ENCODE measurements at places on chromosomes 12 and 14.

DNA sequence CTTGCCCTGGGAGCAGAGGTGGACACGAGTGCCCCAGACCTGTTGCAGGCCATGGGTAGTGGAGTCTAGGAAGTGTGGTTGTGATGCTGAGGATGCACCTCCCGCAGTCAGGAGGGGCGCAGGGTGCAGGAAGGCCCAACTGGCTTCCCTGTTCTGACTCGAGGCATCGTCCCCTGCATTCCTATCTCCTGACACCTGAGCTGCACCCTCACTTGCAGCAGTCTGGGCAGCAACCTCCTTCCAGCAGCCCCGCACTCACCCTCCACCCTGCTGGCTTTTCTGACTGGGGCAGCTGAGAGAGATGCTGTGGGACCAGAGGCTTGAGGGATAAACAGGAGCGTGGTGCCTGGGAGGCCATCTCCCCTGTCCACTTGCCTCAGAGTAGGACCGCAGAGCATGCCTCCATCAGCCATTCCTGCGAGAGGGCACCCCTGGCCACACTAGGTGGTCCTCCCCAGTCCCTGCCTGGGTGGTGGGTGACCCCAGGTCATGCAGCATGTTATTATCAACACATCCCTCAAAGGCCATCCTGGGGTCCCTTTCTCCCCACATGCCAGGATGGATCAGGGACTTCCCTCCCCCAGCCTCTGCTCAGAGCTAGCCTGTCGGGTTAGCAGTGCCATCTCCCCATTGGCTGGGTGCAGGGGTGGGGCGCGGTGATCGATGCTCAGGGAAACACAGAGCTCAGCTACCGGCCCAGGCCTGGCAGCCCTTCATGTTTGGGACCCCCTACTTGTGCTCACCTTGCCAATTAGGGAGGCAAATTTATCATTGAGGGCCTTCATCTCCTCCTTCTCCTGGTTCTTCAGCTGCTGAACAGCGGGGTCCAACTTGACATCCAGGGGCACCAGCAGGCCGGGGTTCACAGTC is 719 bp downstream of the KRT80 start:
- no peak for DNase-seq

DNA sequence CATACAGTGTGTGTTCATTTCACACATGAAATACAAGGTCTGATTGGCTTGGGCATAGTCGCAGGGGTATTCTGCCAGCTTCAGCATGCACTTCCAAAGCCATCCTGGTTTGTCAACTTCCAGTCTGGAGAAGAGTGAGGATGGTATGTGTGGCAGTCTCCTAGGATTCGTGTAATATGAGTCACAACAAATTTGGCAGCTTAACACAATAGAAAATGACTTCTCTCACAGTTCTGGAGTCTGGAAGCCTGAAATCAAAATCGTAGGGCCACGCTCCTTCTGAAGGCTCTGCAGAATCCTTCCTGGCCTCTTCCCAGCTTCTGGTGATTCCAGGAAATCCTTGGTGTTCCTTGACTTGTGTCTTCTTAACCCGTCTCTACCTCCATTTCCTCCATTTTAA is 167.5 kb downstream of the PPM1H start:
- peak; percentile 87 for DNase-seq

DNA sequence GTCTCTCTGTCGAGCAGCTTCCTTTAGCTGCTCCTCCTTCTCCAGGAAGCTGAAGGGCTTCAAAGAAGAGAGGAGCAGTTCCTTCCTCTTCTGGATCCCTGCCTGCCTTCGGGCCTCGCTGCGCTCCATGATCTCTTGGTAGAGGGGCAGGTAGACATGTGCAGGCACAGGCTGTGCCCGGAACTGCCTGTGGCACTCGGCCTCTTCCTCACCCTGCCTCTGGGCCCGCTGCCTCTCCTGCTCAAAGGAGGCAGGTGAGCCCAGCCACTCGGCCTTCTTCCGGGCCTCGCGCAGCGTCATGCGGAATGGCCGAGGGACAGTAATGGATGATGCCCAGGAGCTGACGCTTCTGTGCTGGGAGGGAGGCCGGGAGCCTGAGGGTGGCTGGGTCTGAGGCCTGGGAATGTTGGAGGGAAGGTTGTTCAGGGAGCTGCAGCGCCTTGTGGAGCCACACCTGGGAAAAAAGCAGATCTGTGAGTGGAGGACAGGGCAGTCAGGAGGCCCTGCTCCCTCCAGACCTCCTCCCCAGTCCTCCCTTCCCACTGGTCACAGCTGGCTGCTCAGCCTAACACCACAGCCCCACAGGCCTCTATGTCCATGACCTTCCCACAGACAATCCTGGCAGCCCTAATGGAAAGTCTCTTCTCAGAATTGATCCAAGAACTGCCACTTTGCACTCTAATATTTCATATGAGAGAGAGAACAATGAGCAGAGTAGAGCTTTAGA is 5.3 kb downstream of the FAM161B start:
- DNase-seq, result no peak

DNA sequence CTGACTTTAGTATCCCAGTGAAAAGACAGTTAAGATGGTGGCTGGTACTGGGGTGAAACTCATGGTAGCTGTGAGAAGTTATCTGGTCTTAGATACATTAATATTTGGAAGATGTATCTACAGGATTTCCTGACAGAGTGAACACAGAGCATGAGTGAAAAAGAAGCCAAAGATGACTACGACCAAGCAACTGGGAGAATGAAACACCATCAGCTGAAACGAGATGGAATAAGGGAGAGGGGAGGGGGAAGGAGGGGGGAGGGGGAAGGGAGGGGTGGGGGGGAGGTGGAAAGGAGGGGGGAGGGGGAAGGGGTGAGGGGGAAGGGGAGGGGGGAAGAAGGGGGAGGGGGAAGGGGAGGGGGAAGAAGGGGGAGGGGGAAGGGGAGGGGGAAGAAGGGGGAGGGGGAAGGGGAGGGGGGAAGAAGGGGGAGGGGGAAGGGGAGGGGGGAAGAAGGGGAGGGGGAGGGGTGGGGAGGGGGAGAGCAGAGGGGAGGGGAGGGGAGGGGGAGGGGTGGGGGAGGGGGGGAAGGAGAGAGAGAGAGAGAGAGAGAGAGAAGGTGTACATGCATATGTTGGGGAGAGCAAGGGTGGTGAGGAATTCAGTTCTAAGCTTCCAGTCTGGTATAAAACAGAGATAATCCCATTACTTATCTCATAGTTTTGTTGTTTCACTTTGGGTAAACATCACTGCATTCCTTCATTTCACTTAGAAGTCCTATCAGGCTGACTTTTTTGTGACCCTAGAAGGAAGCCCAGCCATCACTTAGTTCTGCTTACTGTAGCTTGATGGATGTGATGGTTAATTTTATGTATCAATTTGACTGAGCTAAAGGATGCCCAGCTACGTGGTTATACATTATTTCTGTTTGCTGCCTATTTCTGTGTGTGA is 73.9 kb downstream of the SPPL3 start:
- no peak for DNase-seq

GRCh38 chr12:88693837-88694445 is 113.7 kb upstream of the KITLG start:
- no peak for DNase-seq

DNA sequence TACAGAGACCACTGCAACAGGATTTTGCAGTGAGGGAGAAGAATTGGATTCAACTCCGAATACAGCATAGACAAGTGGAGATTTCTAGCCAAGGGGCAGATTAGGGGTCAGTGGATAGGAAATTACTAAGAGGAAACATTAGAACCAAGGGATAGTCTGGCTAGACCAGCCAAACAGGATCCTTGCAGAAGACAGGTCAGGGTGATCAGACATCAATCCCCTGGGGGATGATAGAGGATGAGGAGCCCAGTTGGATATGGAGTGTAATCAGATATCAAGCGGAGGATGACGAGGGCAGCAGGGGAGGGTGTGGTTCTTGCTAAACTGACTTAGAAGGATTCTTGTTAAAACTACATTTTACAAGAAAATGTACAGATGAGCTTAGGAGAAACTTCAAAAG is 424.4 kb downstream of the DAD1 start:
- no peak for DNase-seq

DNA sequence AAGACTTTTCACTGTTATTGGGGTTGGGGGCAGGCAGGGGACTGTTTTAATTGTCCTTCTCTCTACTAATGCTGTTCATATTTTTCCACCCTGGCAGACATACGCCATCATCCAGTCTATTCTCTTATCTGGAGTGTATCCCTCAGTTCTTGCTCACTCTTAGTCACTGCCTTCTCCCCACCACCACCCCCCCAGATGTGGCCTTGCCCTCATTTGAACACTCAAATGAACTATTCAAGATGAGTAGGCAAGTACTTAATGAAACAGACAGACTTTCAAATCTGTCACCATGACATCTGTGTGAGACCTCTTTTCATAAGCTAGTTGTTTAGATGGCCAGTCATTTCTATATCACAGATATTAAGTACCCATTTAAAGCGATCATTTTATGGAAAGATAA is 10.1 kb downstream of the NUDT4 start:
- DNase-seq, result peak; percentile 36

DNA sequence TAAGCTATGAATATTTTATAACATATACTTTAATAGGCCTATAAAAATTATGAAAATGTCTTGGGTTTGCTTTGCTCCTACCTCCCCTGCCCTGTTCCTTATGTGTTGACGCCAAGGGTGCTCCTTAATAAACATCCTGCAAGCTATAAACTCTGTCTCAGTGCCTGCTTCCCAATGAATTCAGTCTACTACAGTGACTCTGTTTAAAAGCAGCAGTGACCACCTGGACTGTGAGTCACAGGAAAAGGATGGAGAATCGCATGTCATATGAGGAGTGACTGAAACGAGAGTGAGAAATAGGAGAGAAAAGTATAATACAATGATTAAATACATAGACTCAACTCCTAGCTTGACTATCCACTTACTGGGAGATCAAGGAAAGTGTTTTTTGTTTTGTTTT is 41.1 kb upstream of the CFAP54 start:
- peak; percentile 12 for DNase-seq

- DNase-seq, result no peak
Measured at GRCh38 chr12:129052373-129052772, 199.1 kb downstream of the GLT1D1 start.

DNA sequence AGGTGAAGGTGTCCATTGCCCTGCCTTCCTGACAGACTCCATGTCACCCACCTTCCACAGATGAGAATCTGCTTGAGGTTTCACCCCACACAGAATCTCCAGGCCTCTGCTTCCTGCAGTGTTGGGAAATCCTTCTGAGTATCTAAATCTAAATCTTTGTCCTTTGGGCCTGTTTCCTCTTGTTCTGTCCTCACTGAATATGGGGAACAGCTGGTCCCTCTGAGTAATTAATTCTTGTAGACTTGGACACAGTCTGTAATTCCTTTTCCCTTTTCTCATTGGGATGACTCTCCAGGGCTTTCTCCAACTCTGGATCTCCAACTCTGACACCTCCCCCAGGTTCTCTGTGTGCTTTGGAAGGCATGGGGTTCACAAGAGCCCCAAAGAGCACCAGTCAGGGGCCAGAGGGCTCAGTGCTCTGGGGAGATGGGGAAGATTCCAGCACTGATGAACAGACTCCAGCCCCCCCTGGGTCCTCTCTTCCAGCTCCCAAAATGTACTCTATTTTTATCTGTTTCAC is 2.3 kb upstream of the ACVRL1 start:
- peak; percentile 22 for DNase-seq

DNA sequence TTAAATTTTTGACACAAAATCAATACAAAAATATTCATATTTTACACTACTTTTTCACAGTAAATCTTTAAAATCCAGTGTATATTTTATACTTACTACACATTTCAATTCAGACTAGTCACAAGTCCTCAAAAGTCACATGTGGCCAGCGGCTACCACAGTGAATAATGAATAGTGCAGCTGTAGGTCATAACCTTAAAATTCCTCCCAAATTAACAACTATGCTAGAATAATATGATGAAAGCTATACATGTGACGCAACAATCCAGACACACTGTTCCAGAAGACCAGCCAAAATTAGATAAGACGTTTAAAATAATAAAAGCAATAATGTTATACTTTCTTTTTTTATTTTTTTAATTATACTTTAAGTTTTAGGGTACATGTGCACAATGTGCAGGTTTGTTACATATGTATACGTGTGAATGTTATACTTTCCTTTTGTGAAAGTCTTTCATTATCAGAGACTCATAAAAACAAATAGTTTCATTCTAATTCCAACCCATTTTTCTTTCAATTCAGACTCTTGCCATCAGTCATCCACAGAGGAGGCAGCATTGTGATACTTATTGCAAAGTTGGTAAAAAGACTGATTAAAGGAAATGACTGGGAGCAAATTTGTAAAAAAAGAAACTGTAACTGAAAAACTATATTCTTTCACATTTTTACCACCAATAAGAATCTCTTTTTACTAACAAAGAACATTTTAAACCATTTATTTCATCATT is 67.0 kb downstream of the C2CD5 start:
- peak; percentile 77 for DNase-seq

GRCh38 chr14:85037411-85037810 is 492.5 kb upstream of the FLRT2 start:
- no peak for DNase-seq

DNA sequence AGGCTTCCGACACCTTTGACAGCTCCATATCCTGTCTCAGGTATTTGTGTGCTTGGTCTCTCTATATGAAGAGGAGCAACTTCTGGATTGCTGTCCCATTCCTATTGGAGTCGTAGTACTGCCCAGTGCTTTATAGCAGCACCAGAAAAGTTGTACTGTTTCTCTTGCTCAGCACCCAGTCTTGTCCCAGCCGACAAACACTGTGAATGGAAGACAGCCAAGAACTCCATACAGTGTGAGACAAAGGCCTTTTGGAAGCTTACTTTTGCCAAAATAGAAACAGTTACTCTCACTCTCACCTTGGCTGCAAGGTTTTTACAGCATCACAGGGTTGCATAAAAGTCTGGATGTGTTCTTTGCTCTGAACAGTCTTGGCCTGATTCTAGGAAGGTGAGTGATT is 105.3 kb downstream of the TGFB3 start:
- no peak for DNase-seq

- no peak for DNase-seq
Measured at GRCh38 chr14:104541905-104542465, 37.6 kb upstream of the C14orf180 start.

- DNase-seq, result peak; percentile 15
Measured at GRCh38 chr12:79344855-79345847, 345.6 kb downstream of the PAWR start.

- DNase-seq, result peak; percentile 58
Measured at GRCh38 chr14:91323671-91324605, 79.4 kb upstream of the GPR68 start.

DNA sequence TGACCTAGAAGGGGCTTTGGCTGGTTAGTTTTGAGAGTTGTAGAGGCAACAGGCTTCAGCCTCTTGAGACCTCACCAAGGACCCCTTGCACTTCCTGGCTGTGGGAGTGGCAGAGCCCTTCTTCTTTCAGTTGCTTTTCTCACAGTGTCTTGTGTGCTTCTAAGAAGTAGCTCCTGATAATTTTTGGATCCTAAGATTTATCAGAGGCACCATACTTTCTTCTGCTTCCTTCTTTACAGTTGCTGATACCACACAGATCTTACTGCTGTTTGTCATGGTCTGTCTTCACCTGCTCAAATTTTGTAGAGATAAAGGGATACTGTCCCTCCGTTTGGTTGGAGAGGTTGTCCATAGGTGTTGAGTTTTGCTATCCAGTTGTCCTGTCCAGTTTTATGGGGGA is 33.8 kb downstream of the VRK1 start:
- no peak for DNase-seq

- no peak for DNase-seq
Measured at GRCh38 chr14:23103581-23103980, 1.2 kb downstream of the CIROP start.

Measured in fibroblast of skin of scalp (primary cell).